ENCODE measurements at places on chromosomes 5 and 9. TPM values are rescaled to one million over a fixed set of nuclear protein-coding genes. Genes with fewer than 3 reads are reported as not detected.

The OR1J1 gene
- total RNA-seq = not detected

The C9orf78 gene
- 37.5 TPM for total RNA-seq

The ZDHHC11B gene
- total RNA-seq = 0.86 TPM

DNA sequence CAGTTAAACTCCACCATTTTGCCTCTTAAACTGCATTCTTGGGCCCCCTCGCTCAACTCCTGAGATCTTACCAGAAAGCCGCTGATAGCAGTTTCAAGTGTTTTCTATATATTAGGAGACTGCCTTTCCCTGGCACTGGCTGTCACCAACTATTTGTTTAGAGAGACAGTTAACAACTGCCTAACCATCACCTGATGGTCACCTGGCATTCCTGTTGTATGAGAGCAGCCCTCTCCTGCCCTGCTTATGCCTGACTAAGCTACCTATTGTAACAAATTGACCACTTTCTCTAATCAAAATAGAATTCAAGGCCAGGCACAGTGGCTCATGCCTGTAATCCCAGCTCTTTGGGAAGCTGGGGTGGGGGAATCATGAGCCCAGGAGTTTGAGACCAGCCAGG is 28.0 kb upstream of the SIL1 start:
- H3K4me1 ChIP-seq = no peaks in the 10 kb centered on the region
- no peak overlapping the region for H3K4me3 ChIP-seq
- no peaks in the 10 kb centered on the region for H3K36me3 ChIP-seq
- DNase-seq = no peak

DNA sequence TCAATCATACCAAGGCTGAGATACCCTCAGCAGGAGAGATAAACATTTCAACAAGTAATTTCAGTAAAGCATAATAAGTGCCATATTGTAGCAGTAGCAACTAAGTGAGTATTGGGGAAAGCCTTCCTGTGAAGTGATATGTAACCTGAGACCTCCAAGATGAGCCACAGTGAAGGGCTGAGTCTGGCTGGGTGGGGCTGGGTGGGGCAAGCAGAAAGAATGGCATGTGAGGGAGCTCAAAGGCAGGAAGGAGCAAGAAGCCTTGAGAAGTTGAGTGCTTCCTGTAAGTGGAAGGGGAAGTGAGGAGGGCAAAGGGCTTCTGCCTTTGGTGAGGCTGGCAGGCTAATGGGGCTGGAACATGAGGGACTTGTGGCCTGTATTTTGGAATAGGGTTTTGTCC is 19.7 kb upstream of the ASTN2 start:
- no peaks in the 10 kb centered on the region for H3K27me3 ChIP-seq
- H3K27ac ChIP-seq = no peak overlapping the region
- DNase-seq = peak; percentile 83
- no peaks in the 10 kb centered on the region for H3K4me1 ChIP-seq
- H3K4me3 ChIP-seq = no peak overlapping the region

DNA sequence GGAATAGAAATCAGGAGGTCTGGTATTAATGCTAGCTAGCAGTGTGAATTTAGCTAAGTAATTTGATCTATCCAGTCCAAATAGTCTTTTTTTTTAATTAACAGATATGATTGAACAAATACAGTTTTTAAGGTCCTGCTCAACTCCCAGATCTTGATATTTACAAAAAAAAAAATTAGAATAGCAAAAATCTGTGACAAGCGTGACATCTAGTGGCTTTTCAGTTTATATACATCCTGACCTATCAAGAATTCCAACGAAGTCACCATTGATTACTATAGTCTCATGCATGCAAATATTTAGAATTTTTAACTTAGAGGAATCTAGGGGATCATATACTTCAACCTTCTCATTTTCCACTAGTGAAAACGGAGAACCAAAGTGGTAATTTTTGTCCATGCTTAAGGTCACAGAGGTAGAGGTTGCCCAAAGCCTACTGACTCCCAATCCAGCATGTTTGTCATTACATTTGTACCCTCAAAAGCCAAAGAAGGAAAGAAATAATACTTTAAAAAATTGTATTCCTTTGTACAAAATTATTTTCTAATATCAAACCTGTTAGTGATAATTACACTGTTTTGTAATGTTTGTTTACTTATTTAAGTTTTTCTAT is 17.6 kb upstream of the TARS1 start:
- no peaks in the 10 kb centered on the region for H3K36me3 ChIP-seq
- no peak overlapping the region for H3K4me3 ChIP-seq
- H3K4me1 ChIP-seq = no peaks in the 10 kb centered on the region
- no peaks in the 10 kb centered on the region for H3K27me3 ChIP-seq
- no peak overlapping the region for H3K27ac ChIP-seq
- no peak for DNase-seq

DNA sequence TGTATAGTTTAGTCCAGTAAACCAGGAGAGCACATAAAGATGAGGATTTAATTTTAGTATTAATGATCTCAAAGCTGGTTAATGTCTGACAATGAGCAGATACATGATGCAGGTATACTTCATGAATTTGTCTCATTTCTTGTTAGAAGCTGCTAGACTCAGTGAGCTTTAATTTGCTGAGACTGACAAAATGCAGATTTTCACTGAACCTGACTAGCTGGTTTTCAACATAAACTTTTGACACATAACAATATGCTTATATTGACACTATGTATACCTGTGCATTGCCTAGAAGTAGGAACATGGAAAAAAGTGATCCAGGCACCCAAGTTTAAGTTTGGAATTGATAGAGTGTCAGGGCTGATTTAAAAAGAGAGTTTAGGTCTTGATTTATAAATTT is 10.8 kb downstream of the UBLCP1 start:
- no peaks in the 10 kb centered on the region for H3K4me1 ChIP-seq
- H3K36me3 ChIP-seq = peaks cover 6% of the 10 kb centered on the region
- H3K27me3 ChIP-seq = no peaks in the 10 kb centered on the region
- no peak overlapping the region for H3K27ac ChIP-seq

- H3K4me1 ChIP-seq = no peaks in the 10 kb centered on the region
- DNase-seq = peak; percentile 47
- H3K36me3 ChIP-seq = peaks cover 60% of the 10 kb centered on the region
- no peaks in the 10 kb centered on the region for H3K27me3 ChIP-seq
- no peak overlapping the region for H3K27ac ChIP-seq
These were observed 1.9 kb upstream of the RACK1 start for GRCh38 chr5:181245427-181246275.

- no peaks in the 10 kb centered on the region for H3K4me1 ChIP-seq
- no peak for DNase-seq
- H3K36me3 ChIP-seq = no peaks in the 10 kb centered on the region
- H3K4me3 ChIP-seq = no peak overlapping the region
These were observed 76.7 kb upstream of the FST start for GRCh38 chr5:53403758-53404157.

DNA sequence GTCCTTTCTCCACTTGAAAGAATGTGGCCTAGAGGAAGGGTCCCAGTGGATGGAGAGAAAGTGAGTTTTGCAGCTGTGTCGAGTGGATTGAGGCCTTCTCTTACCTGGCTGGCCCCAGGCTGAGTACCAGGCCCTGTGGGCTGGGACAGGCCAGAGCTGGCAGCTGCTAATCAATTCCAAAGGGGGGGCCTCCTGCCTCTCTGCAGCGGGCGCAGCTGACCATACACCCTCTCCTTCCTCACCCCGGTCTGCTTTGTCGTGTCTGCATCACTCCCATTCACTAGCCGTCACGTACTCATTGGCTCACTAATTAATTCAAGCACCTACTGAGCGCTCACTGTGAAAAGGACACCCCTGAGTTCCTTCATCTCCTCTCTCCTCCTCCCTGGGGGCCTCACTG is 58.4 kb upstream of the PITX1 start:
- no peak for DNase-seq
- no peak overlapping the region for H3K4me3 ChIP-seq
- no peaks in the 10 kb centered on the region for H3K36me3 ChIP-seq
- H3K27ac ChIP-seq = no peak overlapping the region
- H3K27me3 ChIP-seq = no peaks in the 10 kb centered on the region
- no peaks in the 10 kb centered on the region for H3K4me1 ChIP-seq

DNA sequence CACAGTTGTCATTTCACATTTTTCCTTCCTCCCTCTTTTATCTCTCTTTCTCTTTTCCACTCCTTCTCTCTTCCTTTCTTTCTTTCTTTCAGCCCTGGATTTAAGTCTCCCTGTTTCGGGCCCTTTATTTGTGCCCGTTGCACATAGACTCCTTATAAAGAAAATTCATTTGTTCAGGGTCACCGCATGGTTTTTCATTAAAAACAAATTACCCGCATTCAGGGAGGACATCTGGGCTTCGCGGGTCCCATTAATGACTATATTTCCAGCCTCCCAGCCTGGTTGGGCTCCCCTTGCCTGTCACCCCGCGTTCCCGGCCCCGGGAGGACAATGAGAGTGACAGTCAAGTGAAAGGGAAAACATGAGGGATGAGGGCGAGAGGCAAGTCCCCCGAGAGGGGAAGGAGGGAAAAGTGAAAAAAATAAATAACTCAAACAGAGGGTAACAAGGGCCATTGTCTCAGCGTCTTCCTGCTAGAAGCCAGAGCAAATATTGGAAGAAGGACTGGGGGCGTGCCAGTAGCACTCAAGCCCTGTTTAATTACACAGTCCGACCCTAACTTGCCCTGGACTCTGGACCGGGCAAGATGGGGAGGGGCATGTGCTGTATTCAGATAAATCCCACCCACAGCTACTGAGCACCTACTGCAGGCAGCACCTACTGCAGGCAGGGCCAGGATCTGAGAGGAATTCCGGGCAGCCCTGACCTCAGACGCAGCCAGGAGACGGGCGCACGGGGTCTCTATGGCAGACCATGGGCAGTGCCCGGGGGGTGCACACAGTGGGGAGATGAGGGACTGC is 166.2 kb downstream of the PAX5 start:
- H3K27ac ChIP-seq = no peak overlapping the region
- peaks cover 2% of the 10 kb centered on the region for H3K27me3 ChIP-seq
- no peak overlapping the region for H3K4me3 ChIP-seq
- 0 out of 2 replicates have a peak, but pooled peaks cover 2% of the 10 kb centered on the region for H3K4me1 ChIP-seq
- no peak for DNase-seq
- H3K36me3 ChIP-seq = no peaks in the 10 kb centered on the region

GRCh38 chr5:137086342-137086741 is 412.8 kb downstream of the SPOCK1 start:
- H3K27me3 ChIP-seq = no peaks in the 10 kb centered on the region
- H3K27ac ChIP-seq = no peak overlapping the region
- H3K4me1 ChIP-seq = peaks cover 13% of the 10 kb centered on the region
- DNase-seq = no peak
- H3K4me3 ChIP-seq = no peak overlapping the region
- no peaks in the 10 kb centered on the region for H3K36me3 ChIP-seq

Data from H9 (cell line).